Upper lobe of left lung (tissue), 6 donors: ENCODE measurements at places on chromosomes 5 and 9. TPM values are rescaled to one million over a fixed set of nuclear protein-coding genes. Genes with fewer than 3 reads are reported as not detected.

HSPB3 gene
- total RNA-seq = 0.66 TPM

DNA sequence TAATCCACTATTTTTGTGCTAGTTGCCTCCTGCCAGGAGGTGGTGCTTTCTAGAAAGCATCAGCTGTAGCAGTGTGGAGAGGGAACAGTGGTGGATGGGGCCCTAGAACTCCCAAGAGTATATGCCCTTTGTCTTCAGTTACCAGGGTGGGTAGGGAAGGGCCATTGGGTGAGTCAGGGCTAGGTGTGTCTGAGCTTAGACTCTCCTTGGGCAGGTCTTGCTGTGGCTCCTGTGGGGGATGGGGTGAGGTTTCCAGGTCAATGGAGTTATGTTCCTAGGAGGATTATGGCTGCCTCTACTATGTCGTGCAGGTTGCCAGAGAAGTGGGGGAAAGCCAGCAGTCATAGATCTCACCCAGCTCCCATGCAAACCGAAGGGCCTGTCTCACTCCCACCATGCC is 11.3 kb upstream of the ADAMTS12 start:
- no peak for DNase-seq
- H3K36me3 ChIP-seq = no peaks in the 10 kb centered on the region
- no peaks in the 10 kb centered on the region for H3K27me3 ChIP-seq
- no peak overlapping the region for H3K27ac ChIP-seq

- H3K27ac ChIP-seq = no peak overlapping the region
- H3K36me3 ChIP-seq = no peaks in the 10 kb centered on the region
- DNase-seq = no peak
- no peaks in the 10 kb centered on the region for H3K4me1 ChIP-seq
- no peaks in the 10 kb centered on the region for H3K27me3 ChIP-seq
Measured at GRCh38 chr5:79936002-79936645, 54.9 kb downstream of the MTX3 start.

PHF24 gene
- not detected for total RNA-seq

OR1N2 gene
- total RNA-seq = not detected

- no peak overlapping the region for H3K4me3 ChIP-seq
- H3K27ac ChIP-seq = no peak overlapping the region
- H3K27me3 ChIP-seq = no peaks in the 10 kb centered on the region
- no peak for DNase-seq
- no peaks in the 10 kb centered on the region for H3K36me3 ChIP-seq
Measured at GRCh38 chr9:76667521-76667957, 96.7 kb upstream of the PCA3 start.

GRCh38 chr5:159290741-159291140 is 27.7 kb downstream of the UBLCP1 start:
- H3K4me1 ChIP-seq = no peaks in the 10 kb centered on the region
- no peak overlapping the region for H3K27ac ChIP-seq
- peaks cover 4% of the 10 kb centered on the region for H3K36me3 ChIP-seq
